ENCODE measurements at places on chromosomes 6 and 20. TPM values are rescaled to one million over a fixed set of nuclear protein-coding genes. Genes with fewer than 3 reads are reported as not detected.

GRCh38 chr20:4729265-4729664, 7.6 kb downstream of the PRND start:
- no peaks in the 10 kb centered on the region for H3K4me1 ChIP-seq
- no peaks in the 10 kb centered on the region for H3K27me3 ChIP-seq
- H3K27ac ChIP-seq: no peak overlapping the region
- no peak for DNase-seq

DNA sequence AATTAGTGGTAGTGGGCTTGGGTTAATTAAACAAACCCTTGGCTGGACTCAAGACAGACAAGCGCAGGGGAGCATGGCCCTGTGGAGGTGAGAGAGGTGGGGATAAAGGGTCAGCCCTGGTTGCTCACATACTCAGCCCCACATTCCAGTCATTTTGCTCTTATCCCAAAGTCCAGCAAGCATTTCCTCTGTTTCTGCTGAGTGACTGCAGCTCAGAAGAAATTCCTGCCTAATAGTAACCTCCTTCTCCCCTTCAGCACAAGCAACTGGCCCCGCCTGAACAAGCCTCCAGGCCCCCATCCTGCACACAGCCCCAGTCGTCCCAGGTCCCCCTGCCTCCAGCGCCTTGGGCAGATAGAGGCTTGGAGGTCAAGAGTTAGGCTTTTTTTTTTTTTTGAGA, 3.6 kb upstream of the TFEB start:
- peaks cover 10% of the 10 kb centered on the region for H3K4me1 ChIP-seq
- H3K27me3 ChIP-seq: no peaks in the 10 kb centered on the region
- no peak overlapping the region for H3K27ac ChIP-seq
- no peak overlapping the region for H3K4me3 ChIP-seq
- no peak for DNase-seq

GRCh38 chr20:18973529-18974173, 160.1 kb downstream of the SCP2D1 start:
- H3K4me3 ChIP-seq: no peak overlapping the region
- no peak for DNase-seq
- H3K27ac ChIP-seq: no peak overlapping the region
- H3K27me3 ChIP-seq: no peaks in the 10 kb centered on the region
- no peaks in the 10 kb centered on the region for H3K4me1 ChIP-seq

GRCh38 chr6:10400330-10400729, 14.5 kb downstream of the TFAP2A start:
- no peaks in the 10 kb centered on the region for H3K36me3 ChIP-seq
- H3K4me3 ChIP-seq: no peak overlapping the region
- H3K27ac ChIP-seq: no peak overlapping the region

DNA sequence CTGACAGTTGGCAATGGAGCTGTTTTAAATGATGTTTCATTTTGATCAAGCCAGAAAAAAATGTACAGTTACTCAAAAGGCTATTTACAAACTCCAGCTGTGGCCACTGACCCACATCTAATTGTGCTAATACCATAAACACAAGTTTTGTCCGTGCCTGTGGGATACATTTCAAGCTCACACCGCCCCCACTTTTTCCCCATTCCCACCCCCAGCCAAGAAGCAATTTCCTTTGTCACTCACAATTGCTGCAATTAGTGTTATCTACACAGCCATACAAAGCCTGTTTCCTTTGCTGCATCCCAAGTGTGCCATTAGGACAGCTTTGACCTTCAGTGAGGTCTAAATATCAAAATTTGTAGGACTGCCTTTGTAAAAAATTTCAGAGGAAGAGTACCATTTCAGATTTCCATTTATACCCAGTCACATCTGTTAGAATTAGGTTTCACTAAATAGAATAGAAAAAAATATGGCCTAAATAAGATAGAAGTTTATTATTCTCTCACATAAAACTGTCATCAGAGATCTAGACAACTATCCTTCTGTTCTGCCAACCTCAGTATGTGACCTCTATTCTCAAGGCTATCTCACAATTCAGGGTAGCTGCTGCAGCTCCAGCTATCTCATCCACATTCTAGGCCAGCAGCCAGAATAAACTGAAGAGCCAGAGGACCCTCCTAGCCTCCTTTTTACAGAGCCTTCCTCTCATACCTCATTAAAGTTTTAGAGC, 202.6 kb downstream of the NFATC2 start:
- DNase-seq: no peak
- H3K27me3 ChIP-seq: peaks cover 3% of the 10 kb centered on the region
- no peaks in the 10 kb centered on the region for H3K36me3 ChIP-seq

- H3K27ac ChIP-seq: peak overlapping the region; percentile 60
- H3K4me1 ChIP-seq: peaks cover 19% of the 10 kb centered on the region
- DNase-seq: peak; percentile 58
Measured at GRCh38 chr6:36544228-36544627, 3.1 kb downstream of the STK38 start.

DNA sequence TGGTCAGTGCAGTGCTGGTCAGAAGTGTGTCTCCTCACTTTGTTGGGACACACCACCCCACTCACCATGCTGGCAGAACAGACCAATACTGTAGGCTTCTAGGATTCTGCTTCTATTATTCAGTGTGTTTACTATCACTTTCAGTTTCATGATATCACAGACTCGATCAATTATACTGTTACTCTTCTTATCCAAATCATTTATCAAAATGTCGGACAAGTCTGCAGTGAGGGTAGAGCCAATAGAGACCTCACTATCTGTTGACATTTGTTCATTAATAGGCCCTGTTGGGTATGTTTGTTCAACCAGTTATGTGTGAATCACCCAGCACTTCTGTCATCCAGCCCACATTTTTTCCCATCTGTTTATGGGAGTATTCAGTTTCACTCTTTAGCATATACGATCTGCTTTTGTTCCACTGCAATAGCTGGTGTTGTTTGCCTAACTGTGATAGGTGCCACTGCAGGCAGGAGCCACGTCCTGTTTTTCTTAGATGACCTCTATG, 140.1 kb downstream of the NRN1 start:
- peaks cover 12% of the 10 kb centered on the region for H3K4me1 ChIP-seq
- H3K36me3 ChIP-seq: no peaks in the 10 kb centered on the region
- no peaks in the 10 kb centered on the region for H3K27me3 ChIP-seq
- peak overlapping the region; percentile 37 for H3K27ac ChIP-seq
- no peak for DNase-seq

- no peak overlapping the region for H3K27ac ChIP-seq
- H3K36me3 ChIP-seq: no peaks in the 10 kb centered on the region
- H3K4me1 ChIP-seq: peaks cover 4% of the 10 kb centered on the region
Measured at GRCh38 chr6:75201021-75201420, 4.8 kb downstream of the COL12A1 start.

- no peaks in the 10 kb centered on the region for H3K36me3 ChIP-seq
- H3K27ac ChIP-seq: no peak overlapping the region
- no peak for DNase-seq
- no peaks in the 10 kb centered on the region for H3K27me3 ChIP-seq
- H3K4me3 ChIP-seq: no peak overlapping the region
Measured at GRCh38 chr6:6570929-6571671, 17.4 kb upstream of the LY86 start.

DNA sequence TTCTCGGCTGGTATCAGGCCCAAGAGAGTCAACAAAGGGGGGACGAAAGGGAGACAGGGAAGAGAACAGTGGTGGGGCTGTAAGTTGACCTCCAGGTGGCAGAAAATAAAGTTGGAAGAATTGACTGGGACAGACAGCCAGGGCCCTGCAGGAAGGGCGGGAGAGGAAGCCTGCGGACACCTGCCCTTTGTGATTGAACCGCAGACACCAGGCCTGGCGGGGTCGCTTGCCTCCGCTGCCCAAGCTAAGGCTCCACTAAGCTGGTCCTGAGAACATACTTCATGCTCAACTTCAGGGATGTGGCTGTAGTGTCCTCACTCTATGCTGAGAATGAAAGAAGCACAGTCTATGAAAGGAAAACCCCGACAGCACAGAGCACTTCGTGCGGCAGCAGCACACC, 53.8 kb downstream of the RPP40 start:
- H3K27ac ChIP-seq: no peak overlapping the region
- no peaks in the 10 kb centered on the region for H3K27me3 ChIP-seq
- DNase-seq: no peak
- H3K4me3 ChIP-seq: no peak overlapping the region
- H3K4me1 ChIP-seq: no peaks in the 10 kb centered on the region

DNA sequence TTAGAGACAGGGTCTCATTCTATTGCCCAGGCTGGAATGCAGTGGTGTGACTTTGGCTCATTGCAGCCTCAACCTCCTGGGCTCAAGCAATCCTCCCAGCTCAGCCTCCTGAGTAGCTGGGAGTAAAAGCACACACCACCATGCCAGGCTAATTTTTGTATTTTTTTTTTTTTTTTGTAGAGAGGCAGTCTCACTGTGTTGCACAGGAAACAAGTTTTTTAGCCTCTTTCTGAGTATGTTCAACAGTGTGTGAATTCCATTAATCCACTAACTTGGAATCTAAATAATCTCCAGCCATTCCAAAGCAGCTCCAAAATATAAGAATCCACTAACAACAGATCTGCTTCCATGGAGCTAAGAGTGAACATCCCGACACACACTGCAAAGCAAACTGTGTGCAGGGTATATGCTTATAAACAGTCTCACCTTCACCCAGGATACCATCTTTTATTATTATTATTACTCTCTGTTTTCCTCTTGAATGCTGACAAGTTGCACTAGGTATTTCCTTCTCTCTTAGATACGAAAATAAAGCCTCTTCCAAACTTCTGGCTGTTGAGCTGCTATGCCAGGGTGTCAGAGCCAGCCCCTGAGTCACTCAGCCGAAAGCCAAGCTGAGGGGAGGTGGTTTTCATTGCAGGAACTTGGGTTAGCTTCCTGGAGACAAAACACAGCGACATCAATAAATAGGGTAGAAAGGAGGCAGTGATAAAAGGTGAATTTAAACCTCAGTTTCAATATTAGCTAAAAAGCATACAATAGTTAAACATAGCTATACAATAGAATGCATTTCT, 264.9 kb downstream of the HIVEP2 start:
- no peaks in the 10 kb centered on the region for H3K4me1 ChIP-seq
- no peak overlapping the region for H3K4me3 ChIP-seq
- no peak overlapping the region for H3K27ac ChIP-seq
- DNase-seq: no peak

DNA sequence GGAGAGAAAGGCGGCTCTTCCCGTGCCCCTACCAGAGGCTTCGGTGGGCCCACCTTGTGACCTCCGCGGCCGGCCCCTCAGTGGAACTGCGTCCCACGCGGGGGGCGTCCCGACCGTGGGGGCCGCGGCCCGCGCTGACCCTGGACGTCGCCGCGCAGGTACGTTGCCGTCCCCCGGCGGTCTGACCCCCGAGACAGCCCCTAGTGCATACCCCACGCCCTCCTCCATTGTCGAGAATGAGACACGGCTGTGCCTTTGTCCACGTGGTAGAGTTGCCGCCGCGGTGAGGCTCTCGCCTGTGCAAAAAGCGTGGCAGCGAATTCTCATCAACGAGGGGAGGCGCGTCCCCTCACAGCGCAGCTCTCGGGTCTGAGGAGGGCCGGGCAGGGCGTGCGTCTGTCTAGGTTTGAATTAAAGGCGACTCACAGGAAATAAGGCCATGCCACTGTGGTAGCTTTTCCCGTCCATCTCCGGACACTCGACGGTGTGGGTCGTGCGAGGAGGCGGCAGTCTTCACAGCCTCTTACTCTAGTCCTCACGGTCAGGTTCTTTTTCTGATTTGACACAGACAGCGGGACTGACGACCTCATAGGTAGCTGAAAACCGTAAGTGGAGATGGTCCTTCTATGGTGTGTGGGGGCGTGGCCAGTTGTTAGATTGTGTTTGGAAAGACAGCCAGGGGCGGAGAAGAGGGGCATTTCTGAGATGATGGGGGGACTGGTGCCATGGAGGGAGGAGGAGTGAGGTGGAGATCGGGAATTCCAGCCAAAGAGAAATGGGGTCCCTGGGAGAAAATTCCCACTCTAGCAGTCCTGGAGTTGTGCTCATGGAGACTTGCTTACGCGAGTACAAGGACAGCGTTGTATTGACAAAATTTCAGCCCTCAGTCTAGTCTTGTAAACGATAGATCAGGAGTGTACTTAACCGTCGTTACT, 580 bp downstream of the NXT1 start:
- no peaks in the 10 kb centered on the region for H3K27me3 ChIP-seq
- H3K36me3 ChIP-seq: peaks cover 8% of the 10 kb centered on the region
- DNase-seq: no peak
- peaks cover 11% of the 10 kb centered on the region for H3K4me1 ChIP-seq

DNA sequence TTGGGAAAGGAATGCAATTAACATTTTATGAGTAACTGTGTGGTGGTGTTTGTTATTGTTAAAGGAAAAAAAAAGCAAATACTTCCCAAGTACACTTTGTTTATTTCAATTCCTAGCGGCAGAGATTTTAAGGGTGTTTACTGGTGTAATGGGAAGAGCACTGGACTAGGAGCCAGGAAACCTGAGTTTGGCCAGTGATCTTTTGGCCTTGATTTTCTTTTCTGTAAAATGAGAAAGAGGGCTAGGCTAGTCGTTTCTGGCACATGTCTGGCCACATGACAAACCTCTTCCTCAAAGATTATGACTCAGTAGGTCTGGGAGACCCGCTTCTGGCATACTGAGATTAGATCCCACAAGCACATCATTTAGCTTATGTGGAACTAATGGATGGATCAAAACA, 428.1 kb upstream of the NOX3 start:
- H3K27ac ChIP-seq: no peak overlapping the region
- no peak overlapping the region for H3K4me3 ChIP-seq
- H3K4me1 ChIP-seq: no peaks in the 10 kb centered on the region
- DNase-seq: no peak

DNA sequence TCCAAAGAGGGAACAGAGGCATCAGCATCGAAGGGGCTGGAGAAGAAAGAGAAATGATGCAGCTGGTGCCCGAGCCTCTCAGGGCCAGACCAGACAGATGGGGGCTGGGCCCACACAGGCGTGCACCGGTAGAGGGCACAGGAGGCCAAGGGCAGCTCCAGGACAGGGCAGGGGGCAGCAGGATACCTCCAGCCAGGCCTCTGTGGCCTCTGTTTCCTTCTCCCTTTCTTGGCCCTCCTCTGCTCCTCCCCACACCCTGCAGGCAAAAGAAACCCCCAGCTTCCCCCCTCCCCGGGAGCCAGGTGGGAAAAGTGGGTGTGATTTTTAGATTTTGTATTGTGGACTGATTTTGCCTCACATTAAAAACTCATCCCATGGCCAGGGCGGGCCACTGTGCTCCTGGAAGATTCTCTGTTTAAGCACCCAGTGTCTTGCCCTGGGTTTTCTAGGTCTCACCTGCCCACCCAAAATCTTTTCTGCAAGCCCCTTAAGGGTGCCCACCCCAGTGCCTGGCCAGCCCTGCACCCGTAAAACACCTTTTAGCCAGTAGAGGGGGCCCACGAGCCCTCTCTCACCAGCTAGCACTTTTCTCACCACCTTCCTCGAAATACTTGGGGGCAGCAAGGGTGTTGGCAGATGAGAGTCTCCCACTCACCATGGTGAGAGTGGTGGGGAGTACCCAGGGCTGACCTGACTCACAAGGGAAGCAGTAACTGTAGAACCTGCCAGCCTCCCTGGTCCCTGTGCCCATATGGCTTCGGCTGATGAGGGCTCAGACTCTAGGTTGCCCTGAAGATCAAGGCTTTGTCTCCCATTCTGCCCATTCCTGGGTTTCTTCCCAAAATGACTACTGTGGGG, 35.7 kb upstream of the ID1 start:
- H3K27me3 ChIP-seq: no peaks in the 10 kb centered on the region
- peaks cover 64% of the 10 kb centered on the region for H3K4me1 ChIP-seq
- H3K27ac ChIP-seq: no peak overlapping the region
- H3K36me3 ChIP-seq: peaks cover 17% of the 10 kb centered on the region

Gene NR2E1
- polyA plus RNA-seq: 0.11 TPM

Gene NKX2-4
- under 0.01 TPM for polyA plus RNA-seq

Gene UBE2C
- 25.1 TPM for polyA plus RNA-seq

Gene PPP1R3G
- 0.75 TPM for polyA plus RNA-seq

Gene RAET1E
- 0.59 TPM for polyA plus RNA-seq

Data from thymus (tissue), 14 donors.